Kasumi-1 (cell line): ENCODE measurements at places on chromosomes 2 and 18.
A peak's percentile ranks its signal among the peaks of the same experiment; 100 is the strongest.

- no peak for DNase-seq
Measured at GRCh38 chr2:179383975-179384374, 119.3 kb upstream of the SESTD1 start.

DNA sequence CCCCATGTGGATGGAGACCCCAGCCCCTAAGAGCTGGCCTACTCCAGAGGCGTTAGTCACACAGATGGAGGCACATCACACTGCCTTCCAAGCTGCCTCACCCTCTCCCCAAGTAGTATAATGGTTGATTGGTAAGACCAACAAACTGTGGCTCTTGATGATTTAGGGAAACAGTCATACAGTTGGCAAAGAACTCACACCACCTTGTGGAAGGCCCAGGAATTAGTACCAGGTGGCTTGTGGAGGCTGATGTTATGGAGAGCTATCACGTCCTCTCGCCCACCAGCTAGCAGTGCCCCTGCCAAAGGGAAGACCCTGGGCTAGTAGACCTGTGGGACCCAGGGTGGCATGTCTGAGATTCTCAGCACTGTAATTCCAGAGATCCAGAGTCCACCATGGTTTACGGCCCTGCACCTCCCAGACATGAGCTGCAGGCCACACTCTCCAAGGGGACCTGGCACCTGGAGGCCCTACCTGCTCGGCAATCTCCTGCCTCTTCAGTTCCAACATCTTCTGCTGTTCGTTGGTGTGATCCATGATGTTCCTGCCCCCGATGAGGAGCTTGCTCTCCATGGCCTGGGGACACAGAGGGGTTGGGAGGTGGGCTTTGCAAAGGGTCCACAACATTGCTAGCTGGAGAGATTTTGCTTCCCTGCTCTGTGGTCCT lies 26.3 kb downstream of the KIF3C start:
- peak; percentile 16 for DNase-seq

- DNase-seq: no peak
Measured at GRCh38 chr18:989425-989824, 84.8 kb downstream of the ADCYAP1 start.

- no peak for DNase-seq
Measured at GRCh38 chr2:165898381-165898780, 55.2 kb downstream of the TTC21B start.

DNA sequence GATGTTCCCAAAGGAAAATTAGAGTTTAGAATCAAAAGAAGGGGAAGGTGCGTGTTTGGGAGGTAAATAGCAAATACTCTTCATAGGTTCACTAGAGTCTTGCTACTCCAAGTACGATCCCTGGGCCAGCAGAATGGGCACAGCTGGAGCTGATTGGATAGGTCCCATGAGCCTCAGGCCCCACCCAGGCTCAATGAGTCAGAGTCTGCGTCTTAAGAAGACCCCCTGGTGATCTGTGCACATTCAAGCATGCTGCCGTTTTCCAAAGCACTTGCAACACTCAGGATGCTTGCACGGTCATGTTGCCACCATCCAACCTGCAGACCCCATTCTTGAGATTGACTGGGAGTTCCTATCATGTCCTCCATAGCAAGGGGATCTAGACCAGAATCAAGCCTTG lies 40.5 kb downstream of the ABCG8 start:
- DNase-seq: no peak

DNA sequence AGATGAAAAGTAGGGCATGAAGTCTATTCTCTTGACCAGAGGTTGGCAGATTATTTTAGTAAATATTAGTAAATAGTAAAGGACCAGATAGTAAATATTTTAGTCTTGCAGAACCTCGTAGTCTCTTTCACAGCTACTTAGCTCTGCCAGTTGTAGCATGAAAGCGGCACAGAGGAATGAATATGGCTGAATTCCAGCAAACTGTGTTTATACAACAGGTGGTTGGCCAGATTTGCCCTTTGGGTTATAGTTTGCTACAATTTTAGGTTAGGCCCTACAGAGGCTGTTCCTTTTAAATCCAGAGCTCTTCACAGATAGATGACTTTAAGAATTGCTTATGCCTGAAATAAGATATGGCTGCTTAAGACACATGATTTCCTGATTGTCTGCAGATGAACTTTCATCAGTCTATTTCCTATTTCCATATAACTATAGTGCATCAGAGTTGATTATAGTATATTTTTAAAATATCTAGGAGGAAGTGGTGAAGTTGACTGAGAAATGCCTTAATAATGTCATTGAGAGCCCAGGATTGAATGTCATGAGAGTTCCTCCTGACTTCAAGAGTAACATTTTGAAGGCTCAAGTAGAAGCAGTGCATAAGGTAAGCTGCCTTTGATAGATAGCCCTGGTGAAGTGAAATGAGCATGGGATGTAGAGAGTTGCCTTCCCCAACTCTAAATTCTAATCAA lies 80.5 kb downstream of the TMEM185B start:
- no peak for DNase-seq

DNA sequence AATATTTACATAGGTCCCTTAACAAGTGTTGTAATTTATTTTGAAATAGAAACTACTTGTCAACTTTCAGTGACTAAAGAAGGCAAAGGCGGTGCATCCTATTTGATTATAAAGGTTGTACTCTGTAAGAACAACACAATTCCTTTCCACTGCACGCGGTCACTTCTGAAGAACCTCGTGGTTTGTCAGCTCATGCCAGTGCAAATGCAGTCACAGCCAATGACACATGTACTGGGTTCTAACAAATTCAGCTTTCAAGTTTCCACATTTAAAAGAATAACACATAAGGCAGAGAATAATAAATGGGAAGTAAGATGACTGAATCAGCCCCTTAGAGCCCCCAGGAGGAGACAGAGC lies 39.7 kb downstream of the CYB5A start:
- DNase-seq: no peak

- DNase-seq: peak; percentile 10
Measured at GRCh38 chr2:230575642-230576324, 136.9 kb upstream of the CAB39 start.

- peak; percentile 11 for DNase-seq
Measured at GRCh38 chr2:198905881-198906612, 551.7 kb downstream of the SATB2 start.

GRCh38 chr2:15177103-15177502 lies 384.0 kb downstream of the NBAS start:
- no peak for DNase-seq

- DNase-seq: no peak
Measured at GRCh38 chr2:101162561-101163330, 11.6 kb upstream of the TBC1D8 start.
